ENCODE measurements at places on chromosomes 12 and 14.

DNA sequence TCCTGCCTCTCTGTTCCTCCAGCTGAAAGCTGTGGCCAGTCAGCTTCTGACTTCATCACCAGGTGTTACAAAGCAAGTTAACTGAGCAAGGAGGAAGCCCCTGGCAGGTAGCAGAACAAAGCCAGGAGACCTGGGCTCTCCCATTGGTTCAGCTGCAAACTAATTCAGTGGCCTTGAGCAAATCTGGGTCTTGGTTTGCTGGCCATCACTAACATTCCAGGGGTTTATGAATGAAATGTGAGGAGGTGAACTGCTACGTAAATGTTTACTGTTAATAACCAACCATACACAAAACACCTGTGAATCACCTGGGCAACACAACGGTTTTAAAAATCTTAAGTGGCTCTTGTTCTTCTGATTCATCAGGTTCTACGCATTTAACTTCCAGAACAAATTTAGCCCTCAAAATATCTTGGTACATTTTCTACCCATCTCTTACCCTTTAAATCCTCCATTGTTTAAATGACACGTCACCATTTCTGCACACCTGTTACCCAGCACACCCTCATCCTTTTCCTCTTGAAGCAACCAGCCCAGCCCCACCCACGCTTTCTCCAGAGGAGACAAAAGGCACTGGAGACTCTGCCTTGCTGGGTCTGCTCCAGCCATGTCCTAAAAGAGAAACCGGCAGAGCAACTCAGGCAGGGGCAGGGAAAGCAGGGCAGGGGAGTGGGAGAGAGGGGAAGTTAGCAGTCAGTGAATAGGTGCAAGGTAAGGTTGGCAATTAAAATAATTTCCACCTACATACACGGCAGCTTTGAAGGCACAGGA is 49.3 kb upstream of the TSPAN11 start:
- DNase-seq: peak; percentile 63

DNA sequence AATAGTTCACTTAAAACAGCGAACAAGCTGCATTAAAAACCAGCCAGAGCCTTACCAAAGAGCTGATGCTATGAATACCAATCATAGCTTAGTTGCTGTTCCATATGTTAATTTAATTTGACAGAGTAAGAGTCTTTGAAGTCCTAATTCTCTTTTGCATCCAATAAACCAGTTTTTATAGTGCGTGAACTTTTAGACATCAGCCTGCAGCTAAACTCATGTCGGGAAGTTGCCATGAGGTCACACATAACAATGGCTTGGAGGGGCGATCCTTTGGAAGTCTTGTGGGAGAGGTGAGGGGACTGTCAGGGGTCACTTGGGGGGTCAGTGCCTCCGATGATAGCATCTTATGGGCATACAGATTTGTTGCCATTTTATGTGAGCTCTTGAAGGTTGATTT is 81.7 kb downstream of the HMGA2 start:
- DNase-seq: no peak

DNA sequence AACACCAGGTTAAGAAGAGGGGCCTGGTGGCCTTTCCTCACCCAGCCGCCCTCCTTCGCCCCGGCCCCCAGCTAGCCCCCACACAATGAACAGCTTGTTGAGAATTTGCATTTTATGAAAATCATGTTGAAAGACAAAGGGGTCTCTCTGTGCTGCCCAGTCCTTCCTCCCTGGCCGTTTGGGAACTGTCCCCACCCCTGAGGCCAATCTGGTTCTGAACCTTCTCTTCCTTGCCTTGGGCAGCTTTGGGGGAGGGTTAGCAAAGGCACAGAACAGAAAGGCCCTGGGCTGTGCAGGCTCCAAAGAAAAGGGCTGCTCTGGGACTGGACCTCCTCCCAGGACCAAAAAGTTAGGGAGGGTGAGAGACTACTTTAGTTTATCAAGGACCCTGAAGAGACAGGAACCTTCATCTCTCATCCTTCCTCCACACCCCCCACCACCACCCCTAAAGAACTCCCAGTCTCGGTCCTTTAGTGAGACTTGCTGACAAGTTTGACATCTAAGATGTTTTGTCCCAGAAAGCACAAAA is 1.3 kb downstream of the TAMALIN start:
- DNase-seq: no peak

DNA sequence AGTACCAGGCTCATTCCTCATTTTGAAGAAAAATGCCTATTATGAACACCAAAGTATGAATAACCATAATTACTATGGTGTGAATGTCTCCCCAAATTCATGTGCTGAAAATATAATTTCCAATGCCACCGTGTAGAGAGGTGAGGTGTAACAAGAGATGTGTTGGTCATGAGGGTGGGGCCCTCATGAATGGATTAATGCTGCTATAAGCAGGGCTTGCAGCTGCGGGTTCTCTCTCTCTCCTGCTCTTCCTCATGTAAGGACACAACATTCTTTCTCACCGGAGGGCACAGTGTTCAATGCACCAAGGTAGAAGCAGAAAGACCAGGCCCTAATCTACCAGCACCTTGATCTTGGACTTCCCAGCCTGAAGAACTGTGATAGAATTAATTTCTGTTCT is 70.0 kb downstream of the TMTC1 start:
- DNase-seq: no peak
